ENCODE measurements at places on chromosomes 4 and X.

GRCh38 chr4:87853108-87853507 lies 20.3 kb downstream of the MEPE start:
- no peak for DNase-seq

- no peak for DNase-seq
Observed at GRCh38 chr4:149784018-149784417, 31.6 kb downstream of the IQCM start.

GRCh38 chr4:37627263-37627662 lies 58.9 kb downstream of the RELL1 start:
- no peak for DNase-seq

GRCh38 chr4:33606951-33607350 lies 2637.4 kb downstream of the ARAP2 start:
- DNase-seq = no peak

DNA sequence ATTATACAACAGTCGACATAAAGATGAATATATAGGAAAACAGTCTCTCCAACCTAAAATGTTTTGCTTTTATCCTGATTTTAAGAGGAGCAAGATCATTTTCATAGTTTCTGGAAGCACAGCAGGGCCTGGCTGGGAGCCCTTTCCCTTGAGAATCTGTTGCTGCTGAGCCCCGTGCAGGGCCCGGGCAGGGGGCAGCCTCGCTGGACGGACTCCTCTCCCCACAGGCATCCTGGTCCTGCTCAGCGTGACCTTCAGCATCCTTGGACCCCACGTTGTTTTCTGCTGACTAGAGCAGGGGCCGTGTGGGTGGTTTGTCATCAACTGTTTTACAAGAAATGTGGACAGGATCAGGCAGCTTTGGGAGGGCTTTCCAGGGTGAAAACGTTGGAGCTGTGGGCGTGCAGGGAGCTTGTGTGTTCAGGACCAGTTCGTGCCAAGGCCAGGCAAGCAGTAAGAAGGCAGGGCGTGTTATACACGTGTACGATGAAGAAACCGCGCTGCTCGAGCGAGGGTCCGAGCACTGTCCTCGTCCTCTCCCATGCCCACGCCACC lies 25.0 kb downstream of the CPZ start:
- no peak for DNase-seq

DNA sequence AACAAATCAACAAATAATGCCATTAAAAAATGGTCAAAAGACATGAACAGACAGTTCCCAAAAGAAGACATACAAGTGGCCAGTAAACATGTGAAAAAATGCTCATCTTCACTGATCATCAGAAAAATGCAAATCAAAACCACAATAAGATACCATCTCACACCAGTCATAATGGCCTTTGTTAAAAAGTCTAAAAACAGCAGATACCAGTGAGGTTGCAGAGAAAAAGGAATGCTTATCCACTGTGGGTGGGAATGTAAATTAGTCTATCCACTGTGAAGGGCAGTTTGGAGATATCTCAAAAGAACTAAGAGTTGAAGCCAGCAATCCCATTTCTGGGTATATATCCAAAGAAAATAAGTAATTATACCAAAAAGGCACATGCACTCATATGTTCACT lies 668.1 kb upstream of the CPEB2 start:
- no peak for DNase-seq

- DNase-seq = no peak
Observed at GRCh38 chrX:128052303-128052702, at the start of gene ACTRT1. TSS of gene ACTRT1 (minus strand) at chrX:128052403. CDS start at chrX:128052206, 197 bp downstream.

Measured in stimulated activated CD8-positive, alpha-beta memory T cell treated with anti-CD3 and anti-CD28 coated beads, Interleukin-15, amount 100 ng/mL, for 4 hours (primary cell).